ENCODE measurements at places on chromosomes 4 and X.

DNA sequence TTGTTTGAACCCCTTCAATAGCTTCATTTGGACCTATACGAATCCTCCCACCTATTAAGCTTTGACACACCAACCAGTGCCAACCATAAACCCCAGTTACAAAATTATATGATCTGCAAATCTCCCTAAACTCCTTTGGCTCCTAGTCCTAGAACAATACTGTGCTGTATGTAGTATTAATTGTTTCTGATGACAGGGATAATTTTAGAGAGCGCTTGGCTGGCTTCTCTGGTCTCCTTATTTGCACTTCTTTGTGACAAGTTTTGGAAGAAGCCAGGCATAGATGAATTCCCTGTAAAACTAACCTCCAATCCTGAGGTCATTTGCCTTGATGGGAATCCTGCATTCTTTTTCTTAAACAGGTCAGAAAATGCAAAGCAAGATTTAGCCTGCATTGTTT is 433.0 kb downstream of the PPARGC1A start:
- no peak for DNase-seq

DNA sequence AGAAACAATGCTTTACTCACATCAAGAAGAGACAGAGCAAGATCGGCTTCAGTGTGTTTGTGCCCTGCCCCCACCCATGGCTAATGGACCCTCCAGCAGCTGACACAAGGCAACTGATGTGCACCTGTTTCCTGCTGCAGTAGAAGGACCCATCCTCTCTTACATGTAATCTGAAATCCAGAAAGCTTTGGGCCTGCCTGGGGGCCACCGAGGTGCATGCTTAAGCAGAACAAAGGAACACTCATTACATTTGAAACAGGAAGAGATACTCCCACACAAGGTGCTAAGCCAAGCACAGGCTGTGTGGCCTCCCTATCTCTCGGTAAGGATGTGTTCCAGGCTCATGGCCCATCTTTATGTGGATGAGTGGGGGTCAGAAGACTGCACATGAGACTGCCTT is 338.0 kb downstream of the SPOCK3 start:
- DNase-seq = no peak

DNA sequence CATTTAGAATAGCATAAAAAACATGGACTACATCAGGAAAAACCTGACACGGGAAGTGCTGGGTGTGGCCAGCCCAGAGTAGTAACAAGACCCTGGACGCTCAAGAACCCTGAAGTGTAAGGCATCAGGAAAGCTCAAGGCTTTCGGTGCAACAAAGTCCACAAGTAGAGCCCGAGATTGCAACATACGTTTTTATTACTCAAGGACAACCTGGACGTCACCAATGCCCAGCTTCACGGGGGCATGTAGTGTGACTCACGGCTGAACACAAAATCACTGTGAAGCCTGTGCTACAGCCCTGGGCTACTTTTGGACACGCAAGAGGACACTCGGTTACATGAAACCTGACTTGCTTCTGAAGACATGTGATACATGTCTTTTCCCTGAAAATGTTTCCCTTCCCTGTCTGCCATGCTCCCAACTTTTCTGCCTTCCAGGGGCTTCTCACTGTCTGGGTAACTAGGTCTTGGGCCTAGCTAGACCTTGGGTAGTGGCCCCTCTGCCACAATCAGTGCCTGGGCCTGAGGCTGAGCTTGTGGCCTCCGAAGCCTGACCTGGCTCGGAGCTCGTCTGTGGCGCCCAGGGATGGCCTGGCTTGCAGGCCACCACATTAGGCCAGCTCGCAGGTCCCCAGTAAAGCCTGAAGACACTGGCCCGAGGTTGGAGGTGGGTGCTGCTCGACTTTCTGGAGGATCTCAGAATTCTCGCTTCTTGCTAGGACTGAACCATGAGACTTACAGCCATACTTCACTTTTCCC is 9.2 kb downstream of the IRAK1 start:
- DNase-seq = no peak

- DNase-seq = no peak
Observed at GRCh38 chr4:187726485-187726884, 269.1 kb upstream of the ZFP42 start.

- DNase-seq = no peak
Observed at GRCh38 chrX:8432396-8432795, 32.2 kb upstream of the VCX3B start.

All from GM12878 (cell line).